H1 (cell line): ENCODE measurements at places on chromosomes 3 and 15. TPM values are rescaled to one million over a fixed set of nuclear protein-coding genes. Genes with fewer than 3 reads are reported as not detected.
A peak's percentile ranks its signal among the peaks of the same experiment; 100 is the strongest.

The CCDC39 gene
- total RNA-seq = 0.34 and 0.80 TPM in 2 replicates

The SLC9C1 gene
- total RNA-seq = 0.24 and 1.1 TPM in 2 replicates

The SIDT1 gene
- not detected in 2 replicates for total RNA-seq

The PDIA3 gene
- 653 and 655 TPM in 2 replicates for total RNA-seq

The CCR3 gene
- not detected in 2 replicates for total RNA-seq

The COLQ gene
- 0.99 and 1.9 TPM in 2 replicates for total RNA-seq

The ASB14 gene
- not detected in 2 replicates for total RNA-seq

DNA sequence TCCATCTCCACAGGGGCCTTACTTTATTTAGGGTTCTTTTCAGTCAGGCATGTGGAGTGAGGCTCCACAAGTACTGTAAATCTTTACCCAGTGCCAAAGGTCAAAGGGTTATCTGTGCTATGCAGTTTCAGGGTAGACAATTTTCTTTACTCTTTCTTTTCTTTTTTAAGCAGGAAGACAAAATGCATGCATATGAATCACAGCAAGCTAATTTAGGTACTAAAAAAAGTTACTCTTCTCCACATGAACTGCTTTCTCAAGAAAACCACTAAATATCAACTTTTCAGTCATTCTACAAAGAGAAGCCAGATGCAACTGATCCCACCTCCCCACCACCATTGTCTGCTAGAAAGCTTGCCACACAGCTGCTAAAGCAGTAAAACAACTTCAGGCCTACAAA, 73.3 kb upstream of the PYGO1 start:
- H3K27ac ChIP-seq = no peak overlapping the region
- H3K4me3 ChIP-seq = no peak overlapping the region
- no peaks in the 10 kb centered on the region for H3K27me3 ChIP-seq
- no peaks in the 10 kb centered on the region for H3K36me3 ChIP-seq

GRCh38 chr15:45409596-45409995, 31.3 kb upstream of the GATM start:
- no peak overlapping the region for H3K4me3 ChIP-seq
- H3K27me3 ChIP-seq = no peaks in the 10 kb centered on the region
- peaks cover 13% of the 10 kb centered on the region for H3K36me3 ChIP-seq
- no peak for DNase-seq

GRCh38 chr15:67865766-67866165, 25.9 kb upstream of the RNU6-1 start:
- no peak overlapping the region for H3K4me3 ChIP-seq
- no peaks in the 10 kb centered on the region for H3K27me3 ChIP-seq
- DNase-seq = no peak
- H3K27ac ChIP-seq = no peak overlapping the region
- H3K36me3 ChIP-seq = no peaks in the 10 kb centered on the region
- H3K4me1 ChIP-seq = no peaks in the 10 kb centered on the region; the same call in 1 of the 2 replicates

- no peak overlapping the region for H3K4me3 ChIP-seq
- H3K4me1 ChIP-seq = no peaks in the 10 kb centered on the region
- DNase-seq = no peak
- no peaks in the 10 kb centered on the region for H3K36me3 ChIP-seq
Observed at GRCh38 chr3:123336001-123336400, 112.9 kb downstream of the ADCY5 start.

DNA sequence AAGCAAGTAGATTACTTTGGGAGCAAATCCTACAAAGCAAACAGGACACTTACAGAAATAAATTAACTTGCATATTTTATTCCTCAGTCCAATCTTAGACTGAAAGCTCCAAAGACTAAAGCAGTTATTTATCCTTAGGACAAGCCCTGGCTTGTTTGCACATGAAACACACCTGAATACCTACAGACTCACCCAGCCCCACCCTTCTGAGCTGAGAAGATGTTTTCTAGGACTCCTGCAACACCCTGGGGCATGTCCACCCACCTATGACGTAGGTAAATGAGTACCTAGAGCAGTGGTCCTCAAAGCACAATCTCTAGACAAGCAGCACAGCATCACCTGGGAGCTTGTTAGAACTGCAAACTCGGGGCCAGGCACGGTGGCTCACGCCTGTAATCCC, 80.8 kb downstream of the ANXA2 start:
- no peak overlapping the region for H3K4me3 ChIP-seq
- H3K4me1 ChIP-seq = no peaks in the 10 kb centered on the region
- no peaks in the 10 kb centered on the region for H3K36me3 ChIP-seq
- no peak for DNase-seq
- H3K27me3 ChIP-seq = no peaks in the 10 kb centered on the region

- no peak overlapping the region for H3K27ac ChIP-seq
- no peak overlapping the region for H3K4me3 ChIP-seq
- H3K4me1 ChIP-seq = no peaks in the 10 kb centered on the region
Observed at GRCh38 chr15:69897061-69897460, 200.7 kb downstream of the TLE3 start.

GRCh38 chr15:82851306-82851850, 42.0 kb downstream of the WHAMM start:
- DNase-seq = no peak
- H3K4me3 ChIP-seq = no peak overlapping the region
- H3K27ac ChIP-seq = no peak overlapping the region
- no peaks in the 10 kb centered on the region for H3K36me3 ChIP-seq
- H3K4me1 ChIP-seq = no peaks in the 10 kb centered on the region; the same call in 1 of the 2 replicates

- H3K4me3 ChIP-seq = no peak overlapping the region
- DNase-seq = no peak
- peaks cover 17% of the 10 kb centered on the region for H3K4me1 ChIP-seq
- no peaks in the 10 kb centered on the region for H3K36me3 ChIP-seq
Observed at GRCh38 chr15:92391640-92392039, 2.0 kb upstream of the ST8SIA2 start.

GRCh38 chr3:161558236-161558635, 61.6 kb downstream of the OTOL1 start:
- no peak overlapping the region for H3K4me3 ChIP-seq
- peaks cover 4% of the 10 kb centered on the region for H3K4me1 ChIP-seq
- no peaks in the 10 kb centered on the region for H3K27me3 ChIP-seq
- no peaks in the 10 kb centered on the region for H3K36me3 ChIP-seq
- no peak overlapping the region for H3K27ac ChIP-seq
- no peak for DNase-seq

DNA sequence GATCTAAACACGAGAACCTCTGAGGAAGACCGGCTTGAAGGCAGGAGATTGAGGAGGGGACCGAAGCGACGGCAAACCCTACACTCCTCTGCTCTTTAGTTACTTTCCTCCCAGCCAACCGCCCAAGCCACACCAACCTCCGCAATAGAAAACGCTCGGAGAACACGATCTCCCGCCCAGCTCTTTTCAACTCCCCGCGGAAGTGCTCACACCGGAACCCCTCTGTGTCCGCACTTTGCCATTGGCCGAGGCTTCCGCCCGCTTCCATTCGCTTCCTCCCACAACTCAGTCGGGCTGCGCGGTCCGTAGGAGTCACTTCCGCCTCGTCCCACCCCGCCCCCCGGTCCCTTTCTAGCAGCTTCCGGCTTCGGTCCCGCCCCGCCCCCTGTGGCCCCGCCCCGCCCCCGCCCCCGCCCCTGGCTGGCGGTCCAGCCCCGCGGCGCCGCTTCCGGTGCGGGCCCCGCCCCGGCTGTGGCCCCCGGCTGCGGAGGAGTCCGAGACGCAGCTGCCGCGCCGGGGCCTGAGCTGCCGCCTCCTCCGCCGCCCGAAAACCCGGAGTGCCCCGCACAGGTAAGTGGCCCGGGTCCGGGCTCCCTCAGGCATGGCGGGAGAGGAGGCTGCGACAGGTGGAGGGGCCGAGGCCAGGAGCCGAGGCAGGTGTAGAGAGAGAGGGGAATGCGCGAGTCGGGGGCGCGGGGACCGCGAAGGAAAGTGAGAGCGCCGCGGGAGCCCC, at the start of gene ARID3B:
ARID3B (plus strand) TSS at position 460 of the 733 bp plus-strand sequence. CDS start 2,717 bp downstream, outside the sequence.
- peaks cover 15% of the 10 kb centered on the region for H3K36me3 ChIP-seq
- H3K27ac ChIP-seq = peak within 1 kb of the TSS; percentile 65
- no peaks in the 10 kb centered on the region for H3K27me3 ChIP-seq

DNA sequence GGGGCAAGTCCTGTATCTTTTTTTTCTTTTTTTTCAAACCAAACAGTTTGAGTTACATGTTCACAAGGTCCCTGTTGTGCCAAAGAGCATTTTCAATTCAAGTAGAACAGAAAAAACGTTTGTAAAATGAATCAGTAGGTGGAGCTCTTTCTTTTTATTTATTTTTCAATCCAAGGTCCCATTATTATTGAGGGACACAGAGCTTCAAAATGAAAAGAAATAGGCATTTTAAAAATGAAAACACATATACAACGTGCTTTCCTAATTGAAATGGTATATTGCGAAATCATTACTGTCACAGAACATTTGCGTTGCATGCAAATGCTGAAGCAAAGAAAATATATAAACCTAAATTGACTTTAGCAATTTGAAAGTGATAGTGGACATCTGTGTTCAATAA, 711.0 kb downstream of the MECOM start:
- no peak overlapping the region for H3K27ac ChIP-seq
- no peaks in the 10 kb centered on the region for H3K27me3 ChIP-seq
- no peaks in the 10 kb centered on the region; the same call in 1 of the 2 replicates for H3K4me1 ChIP-seq
- no peak for DNase-seq
- H3K4me3 ChIP-seq = no peak overlapping the region

- DNase-seq = no peak
- H3K27ac ChIP-seq = no peak overlapping the region
- no peak overlapping the region for H3K4me3 ChIP-seq
- no peaks in the 10 kb centered on the region for H3K27me3 ChIP-seq
Observed at GRCh38 chr3:135907422-135908165, 57.9 kb upstream of the PPP2R3A start.

DNA sequence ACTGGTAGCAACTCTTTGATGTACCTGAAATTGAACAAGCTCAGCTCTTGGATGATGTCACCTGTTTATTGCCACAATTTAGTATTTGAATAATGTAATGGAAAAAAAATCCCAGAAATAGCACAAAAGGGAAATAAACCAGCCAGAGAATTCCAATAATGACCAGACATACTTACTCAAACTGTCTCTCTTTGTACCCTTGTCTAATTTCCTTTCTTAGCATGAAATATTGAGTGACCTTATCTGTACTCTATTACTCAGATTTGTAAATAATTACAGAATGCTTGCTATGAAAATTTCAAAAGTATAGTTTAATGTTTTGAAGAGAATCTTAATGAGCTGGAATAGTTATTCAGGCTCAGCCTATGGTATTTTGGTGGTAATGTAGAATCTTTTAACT, 555.4 kb upstream of the SGO1 start:
- no peak overlapping the region for H3K4me3 ChIP-seq
- no peaks in the 10 kb centered on the region for H3K36me3 ChIP-seq
- H3K4me1 ChIP-seq = no peaks in the 10 kb centered on the region; the same call in 1 of the 2 replicates
- H3K27me3 ChIP-seq = no peaks in the 10 kb centered on the region

- peak within 1 kb of the TSS; percentile 92 for H3K4me3 ChIP-seq
- no peak within 1 kb of the TSS for H3K27ac ChIP-seq
- H3K36me3 ChIP-seq = no peaks in the 10 kb centered on the region
- peaks cover 2% of the 10 kb centered on the region for H3K4me1 ChIP-seq
Observed at GRCh38 chr15:99249270-99249841, at the start of gene TTC23. Gene TTC23 (minus strand): TSS chr15:99249581. CDS start chr15:99228712, 20,869 bp downstream.

- H3K4me3 ChIP-seq = no peak overlapping the region
- no peaks in the 10 kb centered on the region for H3K36me3 ChIP-seq
- H3K27me3 ChIP-seq = no peaks in the 10 kb centered on the region; the same call in 1 of the 2 replicates
- DNase-seq = no peak
- no peak overlapping the region for H3K27ac ChIP-seq
Observed at GRCh38 chr3:128369881-128370642, 96.6 kb downstream of the DNAJB8 start.

GRCh38 chr3:120111898-120112297, 17.7 kb upstream of the GSK3B start:
- no peak overlapping the region for H3K4me3 ChIP-seq
- H3K27me3 ChIP-seq = no peaks in the 10 kb centered on the region
- H3K4me1 ChIP-seq = no peaks in the 10 kb centered on the region
- no peaks in the 10 kb centered on the region for H3K36me3 ChIP-seq
- H3K27ac ChIP-seq = no peak overlapping the region

DNA sequence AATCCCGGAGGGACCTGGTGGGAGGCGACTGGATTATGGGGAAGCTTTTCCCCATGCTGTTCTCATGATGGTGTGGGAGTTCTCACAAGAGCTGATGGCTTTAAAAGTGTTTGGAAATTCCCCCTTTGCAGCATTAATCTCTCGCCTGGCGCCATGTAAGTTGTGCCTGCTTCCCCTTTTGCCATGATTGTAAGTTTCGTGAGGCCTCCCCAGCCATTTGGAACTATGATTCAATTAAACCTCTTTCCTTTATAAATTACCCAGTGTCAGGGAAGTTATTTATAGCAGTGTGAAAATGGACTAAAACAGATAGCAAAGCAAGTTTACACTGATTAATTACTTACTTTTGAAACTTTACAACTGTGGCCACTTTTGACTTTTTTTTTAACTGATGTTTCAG, 10.6 kb upstream of the U2SURP start:
- H3K4me3 ChIP-seq = no peak overlapping the region
- no peaks in the 10 kb centered on the region for H3K27me3 ChIP-seq
- no peaks in the 10 kb centered on the region for H3K4me1 ChIP-seq
- DNase-seq = no peak

- H3K27ac ChIP-seq = no peak overlapping the region
- no peak overlapping the region for H3K4me3 ChIP-seq
- H3K4me1 ChIP-seq = peaks cover 21% of the 10 kb centered on the region
- no peaks in the 10 kb centered on the region for H3K27me3 ChIP-seq
- no peaks in the 10 kb centered on the region; the same call in 1 of the 2 replicates for H3K36me3 ChIP-seq
- no peak for DNase-seq
Observed at GRCh38 chr3:192747145-192747544, 19.8 kb upstream of the FGF12 start.

GRCh38 chr3:65005486-65005885, 317.7 kb upstream of the ADAMTS9 start:
- H3K4me1 ChIP-seq = no peaks in the 10 kb centered on the region
- H3K27ac ChIP-seq = no peak overlapping the region

GRCh38 chr3:172595664-172596393, 72.6 kb upstream of the TNFSF10 start:
- H3K36me3 ChIP-seq = no peaks in the 10 kb centered on the region
- H3K27me3 ChIP-seq = no peaks in the 10 kb centered on the region
- no peaks in the 10 kb centered on the region for H3K4me1 ChIP-seq
- no peak for DNase-seq
- H3K27ac ChIP-seq = no peak overlapping the region

- no peaks in the 10 kb centered on the region for H3K36me3 ChIP-seq
- DNase-seq = no peak
Observed at GRCh38 chr15:71691458-71692417, 118.6 kb upstream of the NR2E3 start.

DNA sequence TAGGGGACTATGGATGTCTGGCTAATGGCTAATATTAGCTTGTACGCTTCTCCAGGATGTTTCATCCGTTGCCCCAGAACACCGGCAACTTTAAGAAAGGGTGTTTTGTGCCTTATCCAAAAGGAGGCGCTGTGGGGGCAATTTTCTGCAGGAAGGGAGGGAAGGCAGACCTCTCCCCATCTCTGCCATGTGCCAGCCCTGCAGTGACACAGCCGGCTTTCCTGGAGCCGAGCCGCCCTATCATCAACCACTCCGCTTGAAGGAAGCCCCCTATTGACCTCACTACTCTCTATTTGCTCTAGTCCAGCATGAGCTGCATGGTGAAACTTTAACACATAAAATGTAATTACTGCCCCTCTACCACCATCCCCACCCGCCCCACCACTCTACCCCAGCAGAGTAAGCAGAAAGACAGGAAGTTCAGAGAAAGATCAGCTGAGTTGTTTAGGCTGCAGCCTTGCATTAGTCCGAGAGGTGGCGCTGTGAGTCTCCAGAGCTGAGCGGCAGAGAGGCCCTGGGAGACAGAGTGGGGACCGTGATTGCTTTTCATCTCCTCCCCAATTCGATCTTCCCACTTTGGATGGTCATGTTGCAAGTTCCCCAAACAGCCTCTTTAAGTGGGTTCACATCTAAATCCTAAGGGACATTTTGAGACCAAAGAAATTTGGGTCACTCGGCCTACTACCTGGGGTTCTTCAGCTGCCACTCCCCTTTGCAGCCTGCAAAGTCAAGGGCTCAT, 24.5 kb upstream of the RAD18 start:
- no peaks in the 10 kb centered on the region for H3K27me3 ChIP-seq
- H3K36me3 ChIP-seq = no peaks in the 10 kb centered on the region
- H3K4me1 ChIP-seq = peaks cover 5% of the 10 kb centered on the region
- no peak overlapping the region for H3K27ac ChIP-seq
